ENCODE measurements at places on chromosomes 6 and 20. TPM values are rescaled to one million over a fixed set of nuclear protein-coding genes. Genes with fewer than 3 reads are reported as not detected.
A peak's percentile ranks its signal among the peaks of the same experiment; 100 is the strongest.

DNA sequence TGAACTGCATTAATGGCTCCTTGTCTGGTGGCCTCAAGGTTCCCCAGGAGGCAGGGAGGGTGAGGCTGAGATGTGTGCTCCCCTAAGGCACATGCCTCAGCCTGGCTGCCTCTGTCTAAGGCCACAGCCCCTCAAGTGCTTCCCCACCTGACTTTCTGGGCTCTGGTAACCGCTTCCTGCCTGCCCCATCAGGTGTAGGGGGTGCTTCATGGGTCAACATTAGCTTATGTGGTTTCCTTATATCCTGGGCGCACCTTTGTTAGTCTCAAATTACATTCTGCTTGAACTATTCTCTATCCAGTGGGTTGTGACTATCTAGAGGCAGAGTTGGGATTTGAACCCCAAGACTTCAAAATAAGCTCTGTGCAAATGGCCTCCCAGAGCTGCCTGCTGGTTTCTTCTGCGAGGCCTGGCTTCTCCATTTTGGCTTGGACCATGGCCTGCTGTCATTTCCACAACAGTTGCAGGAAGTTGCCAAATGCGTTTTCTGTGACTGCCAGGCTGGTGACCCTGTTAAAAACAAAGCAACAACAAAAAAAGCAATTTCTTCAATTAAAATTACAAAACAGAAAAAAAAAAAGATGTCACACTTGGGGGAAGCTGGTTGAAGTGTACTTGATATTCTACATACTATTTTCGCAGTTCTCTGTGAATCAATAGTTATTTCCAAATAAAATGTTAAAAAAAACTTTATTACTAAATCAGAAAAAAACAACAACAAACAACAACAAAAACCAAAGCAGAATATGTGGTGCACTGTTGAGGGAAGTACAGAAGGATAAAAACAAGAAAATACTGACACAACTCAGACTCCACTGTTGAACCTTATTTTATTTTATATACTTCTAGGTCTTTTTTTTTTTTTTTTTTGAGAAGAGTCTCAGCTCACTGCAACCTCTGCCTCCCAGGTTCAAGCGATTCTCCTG lies 20.0 kb upstream of the ZNFX1 start:
- DNase-seq, result no peak

The KHDC1L gene
- not detected for total RNA-seq

The FOXF2 gene
- not detected for total RNA-seq

DNA sequence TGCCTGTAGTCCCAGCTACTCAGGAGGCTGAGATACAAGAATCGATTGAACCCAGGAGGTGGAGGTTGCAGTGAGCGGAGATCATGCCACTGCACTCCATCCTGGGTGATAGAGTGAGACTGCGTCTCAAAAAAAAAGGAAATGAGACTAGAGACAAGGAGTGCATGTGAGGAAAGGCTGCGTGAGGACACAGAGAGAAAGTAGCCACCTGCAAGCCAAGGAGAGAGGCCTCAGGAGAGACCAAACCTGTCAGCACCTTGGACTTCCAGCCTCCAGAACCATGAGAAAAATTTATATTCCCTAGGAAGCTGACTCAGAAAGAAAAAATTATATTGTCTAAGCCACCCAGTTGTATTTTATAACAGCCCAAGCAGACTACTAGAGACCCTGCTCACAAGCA lies 7.4 kb upstream of the BEND3 start:
- DNase-seq, result no peak

GRCh38 chr20:47238780-47239718 lies 117.5 kb downstream of the ZMYND8 start:
- no peak for DNase-seq

DNA sequence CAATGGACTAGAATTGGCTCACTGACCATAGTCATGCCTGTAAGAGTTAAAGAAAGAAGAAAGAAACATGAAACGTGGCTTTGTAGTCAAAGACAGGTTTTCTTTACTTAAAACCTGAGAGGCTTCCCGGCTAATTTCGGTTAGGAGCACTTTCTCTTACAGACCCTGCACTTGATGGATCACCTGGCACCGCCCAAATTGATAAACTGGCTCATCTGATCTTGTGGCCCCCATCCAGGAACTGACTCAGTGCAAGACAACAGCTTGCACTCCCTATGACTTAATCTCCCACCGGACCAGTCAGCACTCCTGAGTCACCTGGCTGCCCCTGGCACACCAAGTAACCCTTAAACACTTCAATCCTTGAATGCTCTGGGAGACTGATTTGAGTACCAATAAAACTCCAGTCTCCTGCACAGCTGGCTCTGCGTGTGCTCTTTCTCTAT lies 12.3 kb downstream of the TMEM14B start:
- no peak for DNase-seq

The ANKRD66 gene
- not detected for total RNA-seq

DNA sequence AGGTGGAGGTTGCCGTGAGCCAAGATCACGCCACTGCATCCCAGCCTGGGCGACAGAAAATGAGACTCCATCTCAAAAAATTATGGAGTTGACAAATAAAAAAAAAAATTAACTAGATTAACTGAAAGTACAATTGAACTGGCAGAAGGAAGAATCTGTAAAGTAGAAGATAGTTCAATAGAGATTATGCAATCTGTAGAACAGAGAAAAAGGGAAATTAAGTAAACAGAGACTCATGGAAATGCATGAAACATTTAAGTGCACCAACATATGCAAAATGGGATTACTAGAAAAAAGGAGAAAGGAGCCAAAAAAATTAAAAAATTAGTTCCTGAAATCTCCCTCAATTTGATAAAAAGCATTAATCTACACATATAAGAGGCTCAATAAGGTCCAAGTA lies 188.8 kb upstream of the KHDRBS2 start:
- no peak for DNase-seq

The LIME1 gene
- total RNA-seq, result 10.8 TPM

The ASIP gene
- not detected for total RNA-seq

The IL17A gene
- total RNA-seq, result not detected

- DNase-seq, result peak; percentile 39
These were observed 79.9 kb upstream of the SPTLC3 start for GRCh38 chr20:12928755-12929401.

DNA sequence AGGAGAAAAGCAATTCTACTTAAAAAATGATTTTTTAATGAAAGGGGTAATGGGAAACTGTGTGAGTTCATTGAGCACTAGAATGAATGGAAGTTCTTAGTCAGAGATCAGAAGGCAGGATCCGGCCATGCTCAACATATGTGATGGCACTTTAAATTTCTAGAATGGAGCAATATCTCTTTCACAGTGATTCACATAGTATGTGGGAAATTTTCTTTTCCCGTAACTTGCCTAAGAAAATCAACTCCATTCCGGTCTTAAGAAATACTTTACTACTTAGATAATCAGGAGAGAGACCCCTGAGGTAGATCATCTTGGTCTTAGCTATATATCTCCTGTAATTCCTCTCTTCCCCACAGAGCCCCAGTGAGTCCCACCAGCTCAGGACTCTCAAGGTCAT lies 131.8 kb downstream of the SCML4 start:
- DNase-seq, result no peak

GRCh38 chr20:36836591-36837269 lies 39.2 kb upstream of the TLDC2 start:
- DNase-seq, result no peak

The CBLN4 gene
- total RNA-seq, result not detected

GRCh38 chr6:33053230-33053629 lies 20.2 kb downstream of the HLA-DPA1 start:
- no peak for DNase-seq

- DNase-seq, result no peak
These were observed 235.8 kb upstream of the KCNG1 start for GRCh38 chr20:51258582-51259165.

DNA sequence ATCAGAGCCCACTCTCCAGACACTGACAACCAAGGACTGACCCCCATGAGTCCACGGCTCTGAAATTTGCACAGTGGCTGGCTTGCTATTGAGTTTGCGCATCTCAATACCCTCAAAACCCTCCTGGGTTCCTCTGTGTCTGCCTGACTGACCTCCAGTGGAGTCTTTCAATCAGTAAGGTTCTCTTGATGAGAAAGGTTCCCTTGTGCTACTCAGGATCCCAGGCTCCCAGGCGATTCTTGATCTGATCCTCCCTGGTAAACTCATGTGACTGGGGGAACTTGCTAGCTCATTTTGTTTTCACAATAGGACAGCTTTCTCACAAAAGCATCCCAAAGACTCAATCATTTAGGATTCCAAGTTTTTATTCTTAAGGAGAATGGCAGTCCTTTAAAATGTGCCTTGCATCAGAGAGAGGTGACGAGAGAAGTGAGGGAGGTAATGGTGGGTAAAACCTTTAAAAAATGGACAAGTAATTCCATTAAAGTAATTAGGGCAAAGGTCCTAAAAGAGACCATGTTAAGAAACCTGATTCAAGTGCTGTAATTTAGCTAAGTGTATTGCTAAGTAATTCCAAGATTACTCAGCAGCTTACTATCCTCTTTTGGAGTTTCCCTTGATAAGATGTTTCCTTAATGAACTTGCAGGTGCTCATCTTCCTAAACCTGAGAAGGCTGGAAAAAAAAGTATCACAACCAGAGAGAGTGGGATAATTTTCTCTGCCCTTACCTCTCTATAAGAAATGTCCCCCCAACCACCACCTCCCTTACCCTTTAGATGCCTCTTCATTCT lies 304.7 kb upstream of the SGK1 start:
- no peak for DNase-seq

The TREML4 gene
- total RNA-seq, result not detected

- DNase-seq, result no peak
These were observed 136.2 kb upstream of the STMND1 start for GRCh38 chr6:16965689-16966088.

- DNase-seq, result no peak
These were observed 5.1 kb upstream of the EPB41L1 start for GRCh38 chr20:36149469-36149868.

GRCh38 chr20:3898639-3899038 lies 9.5 kb downstream of the PANK2 start:
- no peak for DNase-seq

GRCh38 chr20:16308754-16309153 lies 264.5 kb downstream of the KIF16B start:
- DNase-seq, result no peak

- no peak for DNase-seq
These were observed 228.5 kb downstream of the ZMYND8 start for GRCh38 chr20:47127999-47128398.

DNA sequence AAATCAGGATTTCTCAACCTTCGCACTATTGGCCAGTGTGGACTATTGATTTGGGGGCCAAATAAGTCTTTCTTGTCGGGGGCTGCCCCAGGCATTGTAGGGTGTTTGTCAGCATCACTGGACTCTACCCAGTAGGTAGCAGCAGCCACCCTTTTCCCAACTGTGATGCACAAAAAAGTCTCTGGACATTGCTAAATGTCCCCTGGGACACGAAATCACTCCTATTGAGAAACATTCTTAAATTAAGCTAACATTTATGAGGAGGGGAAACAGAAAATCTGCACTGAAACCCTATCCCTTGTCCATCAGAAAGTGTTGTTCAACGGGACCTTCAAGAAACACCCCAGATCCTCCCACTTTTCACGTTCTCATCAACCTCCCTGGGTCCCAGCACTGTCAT lies 54.2 kb downstream of the NFATC2 start:
- DNase-seq, result no peak

DNA sequence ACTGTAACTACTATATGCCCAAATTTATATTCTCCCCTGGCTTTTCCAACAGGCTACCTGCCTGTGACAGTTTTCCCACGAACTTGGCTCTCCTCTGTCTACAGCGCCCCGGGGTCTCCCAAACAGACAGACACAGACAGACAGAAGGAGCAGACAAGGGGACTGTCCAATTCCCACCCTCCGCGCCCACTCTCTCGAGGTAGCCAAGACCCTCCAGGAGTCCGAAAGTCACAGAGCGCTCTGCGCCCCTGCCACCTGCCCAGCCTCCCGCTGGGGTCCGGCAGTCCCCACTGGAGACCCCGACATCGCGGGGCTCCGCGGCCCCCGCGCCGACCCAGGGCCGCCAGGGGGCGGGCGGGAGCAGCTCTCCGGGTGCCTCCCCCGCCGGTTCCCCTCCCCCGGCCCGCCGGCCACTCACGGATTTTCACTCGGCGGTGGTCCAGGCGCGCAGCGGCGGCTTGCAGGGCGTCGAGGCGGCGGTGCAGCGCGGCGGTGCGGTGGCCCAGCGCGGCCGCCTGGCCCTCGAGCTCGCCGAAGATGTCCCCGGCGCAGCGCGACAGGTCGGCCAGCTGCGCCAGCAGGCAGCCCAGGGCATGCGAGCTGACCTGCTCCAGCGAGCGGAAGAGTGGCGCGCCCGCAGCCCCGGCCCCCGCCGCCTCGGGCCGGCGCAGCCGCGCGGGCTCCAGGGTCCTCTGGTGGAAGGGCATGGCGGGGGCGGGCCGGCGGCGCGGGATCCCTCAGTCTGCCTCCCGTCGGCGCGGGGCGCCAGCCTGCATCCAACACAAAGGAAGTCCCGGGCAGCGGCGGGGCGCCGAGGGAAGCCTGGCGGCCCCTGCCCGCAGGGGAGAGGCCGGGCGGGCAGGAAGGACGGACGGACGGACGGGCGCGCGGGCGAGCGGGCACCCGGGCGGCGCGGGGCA lies 81.3 kb upstream of the CCDC28A start:
- DNase-seq, result no peak

- DNase-seq, result no peak
These were observed 87.1 kb upstream of the GJE1 start for GRCh38 chr6:142045380-142046278.

- DNase-seq, result no peak
These were observed 50.2 kb upstream of the DACT2 start for GRCh38 chr6:168369786-168370185.

DNA sequence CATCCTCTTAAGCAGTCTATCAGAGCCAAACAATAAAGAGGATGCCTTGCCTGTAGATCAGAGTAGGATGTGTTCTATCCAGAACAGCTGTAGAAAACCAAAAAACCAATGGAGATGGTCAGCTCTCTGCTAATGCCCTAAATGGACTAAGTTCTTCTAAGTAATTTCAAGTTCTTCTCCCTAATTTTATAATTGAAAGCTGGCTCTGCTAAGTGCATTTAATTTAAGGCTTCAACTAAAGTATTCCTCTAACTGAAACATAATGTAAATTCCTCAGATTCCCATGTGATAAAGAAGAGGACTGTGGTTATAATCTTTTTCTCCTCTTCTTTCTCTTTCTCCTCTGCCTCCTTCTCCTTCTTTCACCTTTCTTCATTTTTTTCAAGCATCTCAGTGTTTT lies 709.5 kb downstream of the KIF16B start:
- DNase-seq, result no peak

DNA sequence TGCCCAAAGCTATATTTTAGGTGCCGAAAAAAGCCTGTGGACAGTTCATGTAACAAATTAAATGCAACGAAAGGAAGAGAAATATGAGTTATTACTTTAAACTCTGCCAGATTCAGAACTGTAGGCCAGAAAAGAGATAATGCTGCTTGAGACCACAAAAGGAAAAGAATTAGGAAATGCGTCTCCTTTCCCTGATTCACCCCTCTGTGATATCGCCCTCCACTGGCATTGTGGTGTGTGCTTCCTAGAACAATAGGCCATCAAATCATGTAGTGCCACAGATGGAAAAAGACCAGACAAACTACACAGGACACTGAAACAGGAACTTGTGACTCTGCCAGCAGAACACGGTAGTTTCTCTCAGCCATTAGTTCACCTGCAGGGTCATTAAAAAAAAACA lies 14.7 kb upstream of the LAMA4 start:
- DNase-seq, result no peak

The DLL1 gene
- 10.7 TPM for total RNA-seq

The CCN6 gene
- total RNA-seq, result not detected

Data from glomerular endothelial cell (primary cell).